ENCODE measurements at places on chromosomes 6 and 20.

- no peak for DNase-seq
Measured at GRCh38 chr6:115617031-115617430, 443.7 kb downstream of the FRK start.

GRCh38 chr6:21802175-21802822 lies 208.7 kb downstream of the SOX4 start:
- no peak for DNase-seq

DNA sequence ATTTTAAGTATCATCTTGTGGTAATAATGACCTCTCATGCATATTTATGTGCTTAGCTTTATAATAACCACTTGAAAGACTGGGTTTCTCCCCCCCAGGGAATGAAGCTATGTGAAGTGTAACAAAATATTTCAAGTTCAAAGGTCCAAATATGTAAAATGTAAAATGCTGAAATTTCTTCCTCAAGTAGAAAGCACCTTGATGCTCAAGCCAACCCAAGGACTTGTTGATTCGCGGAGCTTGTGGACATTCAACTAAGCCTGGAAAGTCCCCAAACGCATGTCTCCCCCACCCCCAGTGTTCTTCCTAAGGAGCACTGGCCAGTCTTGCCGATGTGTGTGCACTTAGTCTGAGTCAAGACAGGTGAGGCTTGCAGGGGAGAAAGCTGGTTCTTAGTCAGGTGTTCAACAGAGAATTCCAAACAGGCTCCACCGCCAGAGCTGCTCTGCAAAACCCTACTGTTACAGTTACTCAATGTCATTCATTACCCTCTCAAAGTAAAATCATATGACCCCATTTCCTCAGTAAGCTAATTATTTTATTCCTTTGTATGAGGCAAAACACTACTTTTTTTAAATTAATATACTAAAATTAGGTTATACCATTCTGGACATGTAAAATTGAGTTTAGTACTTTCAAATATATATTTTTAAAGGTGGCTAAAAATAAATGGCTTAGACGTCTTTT lies 46.9 kb upstream of the QKI start:
- DNase-seq: no peak

DNA sequence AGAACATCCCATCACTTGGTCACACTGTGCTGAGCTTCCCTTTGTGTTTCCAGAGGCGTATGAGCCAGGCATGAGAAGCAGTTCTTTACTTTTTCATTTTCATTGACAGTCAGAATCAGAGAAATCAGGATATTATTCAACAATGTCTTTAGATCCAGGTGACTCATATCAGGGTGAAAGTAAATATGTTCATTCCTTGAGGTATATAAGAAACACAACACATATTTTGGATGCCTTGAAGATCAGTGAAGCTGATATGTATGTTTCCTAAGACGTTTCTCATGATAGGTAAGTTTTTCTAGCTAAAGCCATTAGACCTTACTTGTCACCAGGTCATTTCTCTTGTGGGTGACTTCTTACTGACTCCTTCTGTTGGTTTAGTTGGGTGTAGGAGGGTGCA lies 505.6 kb downstream of the CDH26 start:
- no peak for DNase-seq

- no peak for DNase-seq
Measured at GRCh38 chr20:48750941-48751635, 76.7 kb downstream of the PREX1 start.

DNA sequence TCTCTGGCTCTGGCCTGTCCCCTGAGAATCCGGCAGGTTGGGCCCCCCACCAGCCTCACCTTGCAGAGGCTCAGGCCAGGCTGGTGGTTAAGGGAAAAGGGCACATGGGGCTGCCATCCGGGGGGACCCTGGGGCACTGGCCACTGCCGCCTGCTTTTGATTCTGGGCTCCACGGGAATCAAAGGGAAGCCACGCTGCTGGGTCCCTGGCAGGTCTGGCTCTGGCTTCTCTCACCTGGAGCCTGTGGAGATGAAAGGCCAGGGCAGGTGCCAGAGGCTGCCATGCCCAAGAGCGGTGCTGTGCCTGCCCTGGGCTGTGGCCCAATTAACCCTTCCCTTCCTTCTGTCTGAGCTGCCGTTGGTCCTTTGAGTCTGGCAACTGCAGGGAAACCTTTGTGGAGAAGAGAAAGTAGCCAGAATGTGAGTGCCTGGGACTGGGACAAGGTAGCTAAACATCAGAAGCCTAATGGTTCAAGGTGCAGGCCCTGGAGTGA lies 9.4 kb upstream of the CDH22 start:
- DNase-seq: no peak

DNA sequence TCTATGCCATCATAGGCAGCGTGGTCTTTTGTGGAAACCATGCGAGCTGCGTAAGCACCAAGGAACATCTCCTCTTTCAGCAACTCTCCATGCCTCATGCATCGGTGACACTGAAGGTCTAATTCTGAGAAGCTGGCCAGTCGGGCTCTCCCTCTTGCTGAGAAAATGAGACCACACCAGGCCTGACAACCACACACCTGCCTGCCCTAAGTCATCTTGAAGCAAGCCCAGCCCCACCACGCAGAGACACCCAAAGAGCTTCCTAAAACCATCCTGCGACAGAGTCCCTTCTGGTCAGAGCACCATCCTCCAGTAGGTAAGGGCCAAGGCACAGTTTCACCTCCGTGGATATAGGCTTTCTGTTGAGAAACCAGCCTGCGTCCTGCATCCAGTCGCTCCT lies 26.6 kb downstream of the PREX1 start:
- DNase-seq: no peak

- no peak for DNase-seq
Measured at GRCh38 chr6:151112130-151112529, 127.6 kb upstream of the AKAP12 start.
